ENCODE measurements at places on chromosomes 6 and 20. TPM values are rescaled to one million over a fixed set of nuclear protein-coding genes. Genes with fewer than 3 reads are reported as not detected.
A peak's percentile ranks its signal among the peaks of the same experiment; 100 is the strongest.

- no peak overlapping the region for H3K4me3 ChIP-seq
- peak overlapping the region; percentile 65 for H3K27ac ChIP-seq
- H3K36me3 ChIP-seq, result no peaks in the 10 kb centered on the region
- H3K27me3 ChIP-seq, result no peaks in the 10 kb centered on the region
- peaks cover 3% of the 10 kb centered on the region for H3K4me1 ChIP-seq
These were observed 71.9 kb downstream of the FGD2 start for GRCh38 chr6:37077191-37077904.

DNA sequence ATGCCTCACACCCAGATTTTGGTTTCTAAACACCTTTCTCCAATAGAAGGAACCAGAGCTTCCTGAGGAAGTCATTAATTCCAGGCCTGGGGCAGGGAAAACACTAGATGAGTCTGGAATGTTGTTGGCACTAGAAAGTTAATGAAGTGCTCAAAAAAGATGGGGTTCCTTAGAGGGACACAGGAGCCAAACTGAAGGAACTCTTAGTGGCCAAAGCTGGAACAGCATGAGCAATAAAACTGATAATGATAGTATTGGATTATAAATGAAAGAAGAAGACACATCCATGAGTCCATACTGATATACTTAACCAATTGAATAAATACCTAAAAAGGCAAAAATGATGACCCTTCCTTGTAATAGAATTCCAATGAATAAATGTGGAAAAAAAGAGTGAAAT is 4.4 kb downstream of the IL20RA start:
- H3K4me3 ChIP-seq, result no peak overlapping the region
- H3K27me3 ChIP-seq, result peaks cover 37% of the 10 kb centered on the region
- no peak for DNase-seq

- no peaks in the 10 kb centered on the region for H3K27me3 ChIP-seq
- H3K4me1 ChIP-seq, result no peaks in the 10 kb centered on the region
- H3K27ac ChIP-seq, result no peak overlapping the region
- no peaks in the 10 kb centered on the region for H3K36me3 ChIP-seq
- no peak overlapping the region for H3K4me3 ChIP-seq
These were observed 226.0 kb downstream of the TPBG start for GRCh38 chr6:82589509-82590206.

Gene PRELID3B
- total RNA-seq, result 119 TPM

DNA sequence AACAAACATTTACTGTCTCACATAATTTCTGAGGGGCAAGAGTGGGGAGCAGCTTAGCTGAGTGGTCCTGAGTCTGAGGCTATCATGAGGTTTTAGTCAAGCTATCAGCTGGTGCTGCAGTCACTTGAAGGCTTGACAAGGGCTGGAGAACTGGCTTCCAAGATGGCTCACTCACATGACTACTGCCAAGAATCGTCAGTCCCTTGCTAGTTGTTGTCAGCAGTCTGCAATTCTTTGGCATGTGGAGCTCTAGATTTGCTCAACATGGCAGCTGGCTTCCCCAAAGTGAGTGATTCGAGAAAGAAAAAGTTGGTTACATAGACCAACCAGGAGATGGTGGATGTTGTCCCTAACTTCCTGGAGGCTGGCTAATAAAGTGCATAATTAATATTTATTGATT is 2.8 kb upstream of the LRRC1 start:
- peaks cover 13% of the 10 kb centered on the region for H3K4me1 ChIP-seq
- H3K4me3 ChIP-seq, result no peak overlapping the region
- H3K27me3 ChIP-seq, result no peaks in the 10 kb centered on the region
- H3K27ac ChIP-seq, result no peak overlapping the region
- DNase-seq, result no peak

- peaks cover 3% of the 10 kb centered on the region for H3K36me3 ChIP-seq
- no peaks in the 10 kb centered on the region for H3K27me3 ChIP-seq
- H3K4me1 ChIP-seq, result no peaks in the 10 kb centered on the region
- no peak overlapping the region for H3K27ac ChIP-seq
- DNase-seq, result no peak
- H3K4me3 ChIP-seq, result no peak overlapping the region
These were observed 37.2 kb downstream of the ZNF341 start for GRCh38 chr20:33769043-33769442.

DNA sequence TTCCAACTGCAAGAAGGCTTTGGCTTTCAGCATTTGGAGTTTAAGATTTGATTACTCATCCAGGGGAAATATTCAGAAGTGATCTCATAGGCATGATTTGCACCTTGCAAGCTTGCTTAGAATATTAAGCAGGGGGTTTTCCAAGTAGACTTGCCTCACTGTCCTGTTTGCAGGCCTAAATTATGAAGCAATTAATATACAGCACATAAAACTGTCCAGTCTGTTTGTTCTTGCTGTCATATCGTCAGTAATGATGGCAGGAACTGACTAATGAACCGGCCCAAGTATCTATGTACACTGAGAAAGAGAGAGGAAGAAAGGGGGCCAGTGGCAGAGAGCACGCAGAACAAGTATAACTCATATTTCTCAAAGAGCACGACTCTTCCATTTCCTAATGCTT is 212.5 kb upstream of the SUPT3H start:
- H3K27ac ChIP-seq, result peak overlapping the region; percentile 75
- H3K4me3 ChIP-seq, result no peak overlapping the region
- no peaks in the 10 kb centered on the region for H3K27me3 ChIP-seq
- H3K4me1 ChIP-seq, result no peaks in the 10 kb centered on the region
- no peak for DNase-seq
- H3K36me3 ChIP-seq, result no peaks in the 10 kb centered on the region

All from transverse colon (tissue), 4 donors.